NCI-H2107 (cell line): ENCODE measurements at places on chromosomes 2 and 18.

GRCh38 chr18:63257453-63257852 lies 62.1 kb downstream of the BCL2 start:
- DNase-seq, result no peak

DNA sequence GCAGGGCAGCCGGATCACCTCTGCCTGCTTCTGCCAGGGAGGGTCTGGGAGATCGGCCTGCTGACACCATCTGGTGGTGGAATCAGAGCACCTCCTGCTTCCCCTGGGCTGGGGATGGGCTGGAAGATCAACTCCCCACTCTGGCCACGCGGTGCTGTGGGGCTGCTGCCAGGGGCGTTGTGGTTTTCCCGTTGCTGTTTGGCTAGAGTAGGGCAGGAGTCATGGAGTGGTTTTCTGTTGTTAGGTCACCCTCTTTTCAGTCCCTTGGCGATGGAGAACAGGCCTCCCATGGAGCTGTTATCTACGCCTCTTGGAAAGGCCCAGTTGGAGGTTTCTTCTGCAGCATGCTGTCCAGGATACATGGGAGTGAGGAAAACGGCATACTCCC lies 15.2 kb downstream of the BCL2L11 start:
- DNase-seq, result no peak

GRCh38 chr2:235966932-235967757 lies 201.0 kb downstream of the GBX2 start:
- no peak for DNase-seq

GRCh38 chr2:30625701-30626100 lies 178.7 kb downstream of the LCLAT1 start:
- DNase-seq, result no peak

DNA sequence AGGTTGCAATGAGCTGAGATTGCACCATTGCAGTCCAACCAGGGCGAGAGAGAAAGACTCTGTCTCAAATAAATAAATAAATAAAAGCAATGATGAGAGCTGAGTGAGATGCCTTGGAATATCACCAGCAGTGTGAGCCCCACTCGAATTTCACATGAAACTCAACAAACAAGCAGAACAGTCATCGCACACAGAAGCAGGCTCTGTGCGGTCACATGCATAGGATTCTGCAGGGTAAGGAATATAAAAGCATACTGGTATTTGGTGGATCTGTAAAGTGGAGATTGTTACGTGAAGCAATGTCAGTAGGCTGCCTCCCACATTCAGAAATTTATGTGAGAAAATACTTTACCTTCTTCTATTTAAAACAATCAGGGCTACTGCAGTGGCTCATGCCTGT lies 18.0 kb upstream of the AP1S3 start:
- DNase-seq, result no peak
